Nucleus accumbens (tissue), 56 donors: ENCODE measurements at places on chromosomes 12 and 14.

DNA sequence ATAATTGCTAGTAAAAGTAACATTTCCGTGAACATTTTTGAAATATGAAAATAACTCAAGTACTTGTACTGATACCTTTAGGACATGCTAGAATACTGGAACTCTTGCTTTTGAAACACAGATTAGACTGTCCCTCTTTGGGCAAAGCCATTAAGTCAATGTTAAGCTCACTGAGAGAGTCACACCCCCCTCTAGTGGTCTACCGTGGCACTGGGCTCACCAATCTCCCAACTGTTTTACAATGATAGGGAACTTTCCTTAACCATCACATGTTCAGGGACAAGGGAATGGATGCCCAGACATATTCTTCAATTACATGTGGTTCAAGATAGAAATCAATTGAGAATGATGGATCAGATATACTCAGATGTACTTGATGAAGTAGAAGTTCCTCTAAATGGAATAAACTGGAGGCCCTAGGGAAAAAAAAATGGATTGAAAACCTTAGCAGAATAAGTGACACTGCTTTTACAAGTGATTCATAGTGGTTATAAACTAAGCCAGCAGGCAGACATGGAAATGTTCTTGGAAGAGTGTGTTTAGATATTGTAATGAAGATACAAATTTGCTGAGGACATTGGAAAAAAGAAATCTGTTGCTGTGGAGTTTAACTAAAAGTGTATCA lies 17.8 kb downstream of the NANOG start:
- DNase-seq, result no peak

DNA sequence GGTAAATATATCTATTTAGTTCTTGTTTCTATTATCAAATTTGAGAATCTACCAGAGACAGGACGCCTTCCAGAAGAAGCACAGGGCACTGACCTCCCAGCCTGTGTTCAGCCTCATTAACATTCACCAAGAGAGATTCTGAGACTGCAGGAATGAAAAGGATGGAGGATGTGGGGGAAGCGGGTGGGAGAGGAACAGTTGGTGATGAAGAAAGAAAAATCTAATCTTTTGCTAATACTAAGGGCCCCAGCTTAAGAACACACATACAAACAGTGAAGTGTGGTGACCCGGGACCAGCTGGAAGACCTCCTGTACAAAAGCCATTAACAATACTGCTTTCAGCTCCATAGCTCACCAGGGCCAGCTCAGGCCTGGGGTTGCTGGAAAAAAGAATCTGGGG lies 160.5 kb downstream of the NUAK1 start:
- DNase-seq, result no peak

GRCh38 chr14:93960108-93960475 lies 16.3 kb downstream of the ASB2 start:
- DNase-seq, result no peak

DNA sequence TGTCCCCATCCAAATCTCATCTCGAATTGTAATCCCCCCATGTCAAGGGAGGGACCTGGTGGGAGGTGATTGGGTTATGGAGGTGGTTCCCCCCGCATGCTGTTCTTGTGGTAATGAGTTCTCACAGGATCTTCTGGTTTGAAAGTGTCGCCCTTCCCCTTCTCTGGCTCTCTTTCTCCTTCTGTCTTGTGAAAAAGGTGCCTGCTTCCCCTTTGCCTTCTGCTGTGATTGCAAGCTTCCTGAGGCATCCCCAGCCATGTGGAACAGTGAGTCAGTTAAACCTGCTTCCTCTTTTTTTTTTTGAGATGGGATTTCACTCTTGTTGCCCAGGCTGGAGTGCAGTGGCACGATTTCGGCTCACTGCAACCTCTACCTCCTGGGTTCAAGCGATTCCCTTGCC lies 104.0 kb downstream of the CCDC91 start:
- no peak for DNase-seq

DNA sequence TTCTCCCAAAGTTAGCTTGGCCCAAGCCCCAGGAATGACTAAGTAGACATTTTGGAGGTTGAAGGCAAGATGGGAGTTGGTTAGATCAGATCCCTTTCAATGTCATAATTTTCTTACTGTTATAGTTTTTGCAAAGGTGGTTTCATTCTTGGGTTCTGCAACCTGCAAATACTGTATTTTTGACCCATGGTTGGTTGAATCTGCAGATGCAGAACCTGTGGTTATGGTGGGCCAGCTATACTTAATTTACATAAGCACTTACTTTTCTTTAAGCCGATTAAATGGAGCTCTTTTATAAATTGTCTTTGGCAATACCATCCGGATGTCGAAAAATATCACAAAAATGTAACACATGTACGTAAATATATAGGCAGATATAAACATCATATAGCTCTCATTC lies 25.6 kb downstream of the LEMD3 start:
- no peak for DNase-seq

DNA sequence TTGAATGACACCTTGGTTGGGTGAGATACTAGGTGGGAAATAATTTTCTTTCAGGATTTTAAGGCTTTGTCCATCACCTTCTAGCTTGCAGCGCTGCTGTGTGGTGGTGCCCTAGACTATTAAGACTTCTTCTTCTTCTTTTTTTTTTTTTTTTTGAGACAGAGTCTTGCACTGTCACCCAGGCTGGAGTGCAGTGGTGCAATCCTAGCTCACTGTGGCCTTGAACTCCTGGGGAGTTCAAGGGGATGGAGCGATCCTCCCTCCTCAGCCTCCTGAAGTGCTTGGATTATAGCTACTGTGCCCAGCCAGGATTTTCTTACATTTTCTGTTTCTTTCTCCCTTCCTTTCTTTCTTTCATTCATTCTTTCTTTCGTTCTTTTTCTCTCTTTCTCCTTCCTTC lies 10.3 kb upstream of the MTA1 start:
- DNase-seq, result no peak

- DNase-seq, result no peak
Measured at GRCh38 chr12:114293073-114293472, 112.9 kb downstream of the TBX5 start.

- no peak for DNase-seq
Measured at GRCh38 chr14:89206389-89207031, 210.5 kb downstream of the FOXN3 start.

- DNase-seq, result no peak
Measured at GRCh38 chr12:114192549-114192948, 213.4 kb downstream of the TBX5 start.

GRCh38 chr14:28770061-28770460 lies 3.5 kb downstream of the FOXG1 start:
- DNase-seq, result no peak

GRCh38 chr12:66405395-66405794 lies 103.1 kb downstream of the HELB start:
- no peak for DNase-seq
